ENCODE measurements at places on chromosomes 4 and X. TPM values are rescaled to one million over a fixed set of nuclear protein-coding genes. Genes with fewer than 3 reads are reported as not detected.

DNA sequence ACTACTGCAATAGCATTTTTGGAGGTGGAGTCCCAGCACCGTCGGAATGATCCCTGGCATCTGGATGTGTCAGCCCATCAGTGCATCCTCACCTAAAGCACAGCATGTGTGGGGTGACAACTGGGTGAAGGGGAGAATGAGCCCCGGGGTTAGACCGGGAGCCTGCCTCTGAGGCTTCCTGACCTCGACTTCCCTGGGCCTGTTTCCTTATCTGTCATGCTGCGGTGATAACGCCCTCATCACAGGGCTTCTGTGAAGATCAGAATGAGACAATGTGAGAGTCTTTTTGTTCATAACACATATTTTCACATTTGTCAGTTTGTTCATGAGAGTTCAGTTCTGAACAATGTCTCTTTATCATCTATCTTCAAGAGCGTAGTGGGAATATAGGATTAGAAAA is 31.1 kb upstream of the PDLIM3 start:
- DNase-seq, result no peak

- no peak for DNase-seq
Measured at GRCh38 chr4:92232566-92232965, 71.2 kb upstream of the GRID2 start.

GRCh38 chrX:136417806-136418205 is 69.9 kb upstream of the BRS3 start:
- no peak for DNase-seq

GRCh38 chr4:178306565-178306964 is 864.3 kb upstream of the AGA start:
- DNase-seq, result no peak

DNA sequence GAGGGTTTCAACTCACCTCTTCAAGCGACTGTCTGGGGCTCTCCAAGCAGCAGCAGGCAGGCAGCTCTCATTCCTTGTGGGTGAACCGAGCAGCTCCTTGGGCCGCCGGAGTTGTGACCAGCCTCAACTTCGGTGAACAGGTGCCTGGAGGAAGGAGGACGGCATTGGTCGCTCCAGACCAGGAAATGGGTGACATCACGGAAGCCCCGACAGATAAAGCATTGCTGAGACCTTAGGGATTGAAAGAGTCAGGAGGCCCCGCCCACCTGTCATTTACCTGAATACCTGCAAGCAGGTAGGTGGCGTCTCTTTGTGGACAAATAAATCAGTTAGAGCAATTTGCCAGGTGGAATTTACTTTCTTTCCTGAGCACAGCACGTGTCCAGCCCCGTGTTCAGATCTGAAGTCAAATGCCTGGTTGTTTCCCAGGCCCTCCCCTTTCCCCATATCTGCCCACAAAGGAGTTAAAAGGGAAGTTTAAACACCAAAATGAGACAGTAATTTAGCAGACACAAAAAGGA is at the start of gene LNX1:
LNX1 (minus strand) TSS at position 115 of the 521 bp plus-strand sequence. CDS start 17,484 bp downstream, outside the sequence.
- no peak for DNase-seq

GRCh38 chr4:44071959-44072955 is 376.4 kb downstream of the KCTD8 start:
- DNase-seq, result no peak

DNA sequence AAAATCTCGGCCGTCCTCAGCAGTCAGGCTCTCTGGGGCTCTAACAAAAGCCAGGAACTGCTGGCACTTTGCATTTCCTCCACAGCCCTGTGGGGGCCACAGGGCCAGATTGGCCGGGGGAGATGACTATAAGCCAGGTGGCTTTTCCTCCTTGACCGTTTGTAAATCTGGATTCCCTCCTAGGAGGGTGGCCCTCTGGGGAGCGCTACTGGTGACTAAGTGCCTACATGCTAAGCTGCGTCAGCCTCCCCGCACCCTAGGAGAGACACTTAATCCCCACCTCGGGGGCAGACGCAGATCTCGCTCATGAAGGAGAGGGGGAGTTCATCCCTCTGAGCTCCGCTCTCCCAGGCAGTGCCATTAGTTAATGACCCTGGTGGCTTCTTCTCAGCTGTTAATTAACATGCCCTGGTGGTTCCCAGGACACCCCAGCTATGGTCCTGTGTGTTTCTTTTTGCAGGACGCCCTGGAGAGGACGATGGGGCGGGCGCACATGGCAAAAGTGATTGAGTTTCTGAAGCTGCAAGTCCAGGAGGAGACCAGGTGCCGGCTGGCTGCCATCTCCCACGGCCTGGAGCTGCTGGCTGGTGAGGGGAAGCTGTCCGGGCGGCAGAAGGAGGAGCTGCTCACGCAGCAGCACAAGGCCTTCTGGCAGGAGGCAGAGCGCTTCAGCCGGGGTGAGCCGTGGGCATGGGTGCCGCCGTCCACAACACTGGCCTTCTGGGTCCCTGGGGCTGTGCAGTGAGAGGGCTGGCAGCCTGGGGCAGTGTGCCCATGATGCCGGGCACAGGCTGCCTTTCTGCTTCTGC is 41.6 kb downstream of the EVC start:
- no peak for DNase-seq

DNA sequence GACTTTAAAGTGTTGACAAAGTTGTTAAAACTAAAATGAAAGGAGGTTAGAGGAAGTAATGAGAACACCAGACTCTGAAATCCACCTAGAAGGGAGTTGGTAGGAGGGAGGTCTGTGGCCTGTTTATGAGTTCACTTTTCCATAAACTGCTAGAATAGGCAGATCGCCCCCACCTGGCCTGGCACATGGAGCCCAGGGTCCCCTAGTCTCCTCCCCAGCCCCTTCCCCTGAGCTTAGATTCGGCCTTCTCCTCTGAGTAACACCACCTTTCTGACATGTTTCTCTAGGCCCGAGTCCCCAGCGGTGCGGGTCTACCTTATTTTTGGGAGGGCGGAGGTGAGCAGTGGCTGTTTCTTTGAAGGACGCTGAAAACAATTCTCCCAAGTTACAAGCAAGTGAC is 54.5 kb upstream of the FAT1 start:
- no peak for DNase-seq

- no peak for DNase-seq
Measured at GRCh38 chr4:141046255-141046654, 87.0 kb downstream of the RNF150 start.

- no peak for DNase-seq
Measured at GRCh38 chrX:153310901-153311300, 10.7 kb downstream of the PNMA6F start.

GRCh38 chrX:119708936-119709335 is 16.0 kb upstream of the SEPTIN6 start:
- no peak for DNase-seq

PNMA5 gene
- not detected for polyA plus RNA-seq

AMER1 gene
- polyA plus RNA-seq, result 0.08 TPM
